ENCODE measurements at places on chromosomes 3 and 15. TPM values are rescaled to one million over a fixed set of nuclear protein-coding genes. Genes with fewer than 3 reads are reported as not detected.

PLCH1 gene
- not detected for total RNA-seq

- no peak for DNase-seq
Measured at GRCh38 chr3:41317718-41318117, 118.4 kb downstream of the CTNNB1 start.

GRCh38 chr3:8757551-8758518, 11.6 kb downstream of the OXTR start:
- no peak for DNase-seq

DNA sequence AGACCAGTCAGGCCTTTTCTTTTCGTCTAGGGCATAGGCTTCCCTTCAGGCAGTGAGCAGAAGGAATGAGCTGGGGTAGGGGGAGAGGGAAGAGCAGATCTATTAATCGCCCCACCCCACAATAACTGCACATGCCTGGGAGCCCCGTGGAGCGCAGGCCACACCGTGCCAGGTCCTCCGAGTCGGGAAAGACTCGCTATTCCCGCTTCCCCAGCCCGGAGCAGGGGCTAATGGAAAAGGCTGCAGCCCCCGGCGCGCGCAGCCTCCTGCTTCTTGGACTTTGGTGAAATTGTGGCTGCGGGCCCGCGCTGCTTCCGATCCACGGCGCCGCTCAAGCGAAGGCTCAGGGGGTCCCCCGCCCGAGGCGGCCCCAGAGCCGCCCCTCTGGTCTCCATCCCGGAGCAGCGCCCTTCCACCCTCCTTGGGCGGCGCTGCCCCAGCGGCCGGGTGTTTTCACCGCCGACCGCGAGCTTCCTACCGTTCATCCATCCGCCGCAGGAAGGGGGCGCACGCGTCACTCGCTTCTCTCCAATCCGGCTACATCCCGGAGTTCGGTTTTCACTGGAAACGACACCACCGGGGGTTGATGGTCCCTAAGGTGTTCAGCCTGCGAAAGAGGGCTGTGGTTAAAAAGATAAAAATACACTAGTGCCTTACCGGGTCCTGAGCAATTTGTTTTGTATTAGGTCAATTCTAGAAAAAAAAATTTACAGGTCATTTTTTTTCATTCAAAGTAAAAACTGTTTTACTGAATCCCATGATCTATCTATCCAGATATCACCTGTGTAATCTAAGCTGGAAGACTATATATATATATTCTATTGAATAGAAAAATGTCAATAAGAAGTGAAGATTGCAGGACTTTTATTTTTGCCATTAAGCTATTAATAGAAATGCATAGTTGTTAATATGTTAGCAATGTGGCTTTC, 4.4 kb upstream of the SYNM start:
- DNase-seq = peak; percentile 94

DNA sequence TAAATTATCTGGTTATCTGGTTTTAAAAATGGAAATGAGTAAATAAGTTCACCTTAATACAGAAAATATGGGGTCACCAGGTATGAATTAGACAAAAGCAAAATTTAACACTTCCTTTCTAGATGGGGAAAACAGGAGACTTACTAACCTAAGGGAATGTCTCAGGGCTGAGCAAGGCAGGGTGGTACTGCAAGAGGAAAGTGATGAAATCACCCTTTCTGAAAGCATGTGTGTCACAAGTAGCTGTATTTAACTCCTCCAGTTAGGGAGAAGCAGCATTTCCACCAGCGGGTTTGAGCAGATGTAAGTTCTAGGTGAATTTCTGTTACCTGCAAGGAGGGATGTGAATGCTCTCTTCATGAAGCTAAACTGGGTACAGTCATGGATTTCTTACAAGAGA, 629.1 kb downstream of the MECOM start:
- no peak for DNase-seq

TPRG1 gene
- 3.0 TPM for total RNA-seq

GRCh38 chr3:48685293-48685602, 467 bp downstream of the NCKIPSD start:
- DNase-seq = no peak

DNA sequence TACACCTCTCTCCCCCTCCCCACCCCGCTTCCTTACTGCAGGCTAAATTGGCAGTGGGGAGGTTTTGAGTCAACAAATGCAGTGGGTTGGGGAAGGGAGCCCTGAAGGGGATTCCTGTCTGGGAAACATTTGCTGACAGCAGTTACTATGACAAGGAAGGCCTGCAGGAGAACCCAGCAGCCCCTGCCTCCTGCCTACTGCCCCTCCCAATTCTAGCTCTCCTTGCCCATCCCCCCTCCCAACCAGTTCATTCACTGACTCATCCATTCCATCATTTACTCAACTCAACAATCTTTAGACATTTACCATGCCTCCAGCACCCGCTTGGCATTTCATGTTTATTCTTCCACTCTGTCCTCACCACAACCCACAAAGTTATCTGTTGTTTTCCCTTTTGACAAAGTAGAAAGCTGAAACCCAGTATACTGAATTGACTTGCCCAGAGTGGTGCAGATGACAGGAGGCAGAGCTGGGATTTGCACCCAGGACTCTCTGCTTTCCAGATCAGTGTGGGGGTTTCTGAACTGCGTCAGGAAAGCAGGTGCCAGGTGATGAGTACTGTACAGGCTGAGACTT, 75.0 kb downstream of the MAGEF1 start:
- no peak for DNase-seq

NOX5 gene
- total RNA-seq = not detected

UPK1B gene
- total RNA-seq = not detected

DNA sequence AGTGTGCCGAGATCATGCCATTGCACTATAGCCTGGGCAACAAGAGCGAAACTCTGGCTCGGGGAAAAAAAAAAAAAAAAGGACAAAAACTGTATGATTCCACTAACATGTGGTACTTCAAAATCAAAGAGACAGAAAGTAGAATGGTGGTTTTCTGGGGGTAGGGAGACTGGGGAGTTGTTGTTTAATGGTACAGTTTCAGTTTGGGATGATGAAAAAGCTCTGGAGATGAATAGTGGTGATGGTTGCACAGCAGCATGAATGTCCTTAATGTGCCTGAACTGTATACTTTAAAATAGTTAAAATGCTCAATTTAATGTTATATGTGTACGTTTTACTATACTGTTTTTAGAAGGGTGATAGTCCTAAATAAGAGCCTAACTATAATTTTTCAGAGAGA, 27.4 kb downstream of the RAD51 start:
- no peak for DNase-seq

- DNase-seq = no peak
Measured at GRCh38 chr15:92600856-92601255, 54.7 kb downstream of the FAM174B start.

GRCh38 chr3:131591394-131592014, 88.7 kb upstream of the MRPL3 start:
- no peak for DNase-seq

RNF123 gene
- 40.1 TPM for total RNA-seq

- DNase-seq = no peak
Measured at GRCh38 chr15:89430530-89431341, 65.6 kb downstream of the RHCG start.

PRICKLE2 gene
- total RNA-seq = 48.2 TPM

GRCh38 chr3:191882289-191882688, 421.3 kb downstream of the PYDC2 start:
- no peak for DNase-seq

DNA sequence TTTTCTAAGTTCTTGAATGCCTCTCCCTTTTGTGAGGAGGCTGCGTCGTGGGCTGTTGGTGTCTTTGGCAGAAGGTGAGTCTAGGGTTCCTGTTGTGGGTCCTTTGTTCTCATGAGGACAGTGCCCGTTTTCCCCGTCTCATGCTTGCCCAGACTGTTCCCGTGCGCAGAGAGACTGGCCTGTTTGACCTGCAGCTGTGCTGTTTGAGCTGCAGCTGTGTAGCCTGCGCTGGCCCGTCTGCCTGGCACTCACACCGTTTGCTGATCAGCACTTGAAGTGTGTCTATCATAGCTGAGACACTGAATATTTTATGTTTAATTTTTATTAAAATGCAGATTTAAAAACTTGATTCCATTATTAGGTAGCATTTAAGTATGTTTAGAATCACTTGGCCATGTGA, 9.9 kb downstream of the GOLGA6L2 start:
- DNase-seq = no peak

OXTR gene
- total RNA-seq = 48.8 TPM

GRCh38 chr15:66429117-66429516, 42.4 kb downstream of the MAP2K1 start:
- DNase-seq = no peak

DNA sequence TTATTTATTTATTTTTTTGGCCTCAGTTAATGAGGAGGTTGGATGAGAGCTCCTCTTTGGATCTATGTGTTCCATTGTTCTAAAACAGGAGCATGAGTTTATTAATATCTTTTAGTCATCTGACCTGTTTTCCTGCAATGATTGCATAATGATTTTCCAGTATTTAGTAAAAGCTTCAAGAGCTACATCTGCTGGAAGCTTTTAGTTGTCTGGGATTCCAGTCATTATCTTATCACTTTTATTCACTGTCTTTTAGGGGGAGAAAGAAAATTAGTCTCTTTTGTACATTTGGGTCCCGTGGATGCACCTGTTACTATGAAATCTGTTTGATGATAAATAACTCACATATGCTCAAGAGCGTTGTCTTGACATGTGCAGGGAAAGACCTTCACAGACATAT, 1270.0 kb downstream of the ROBO1 start:
- no peak for DNase-seq

GRCh38 chr3:56633602-56634535, 49.2 kb downstream of the TASOR start:
- no peak for DNase-seq

SAMD7 gene
- not detected for total RNA-seq

CACNA1D gene
- total RNA-seq = 0.95 TPM

GRCh38 chr3:125161607-125162219, 50.8 kb downstream of the SLC12A8 start:
- no peak for DNase-seq

DNA sequence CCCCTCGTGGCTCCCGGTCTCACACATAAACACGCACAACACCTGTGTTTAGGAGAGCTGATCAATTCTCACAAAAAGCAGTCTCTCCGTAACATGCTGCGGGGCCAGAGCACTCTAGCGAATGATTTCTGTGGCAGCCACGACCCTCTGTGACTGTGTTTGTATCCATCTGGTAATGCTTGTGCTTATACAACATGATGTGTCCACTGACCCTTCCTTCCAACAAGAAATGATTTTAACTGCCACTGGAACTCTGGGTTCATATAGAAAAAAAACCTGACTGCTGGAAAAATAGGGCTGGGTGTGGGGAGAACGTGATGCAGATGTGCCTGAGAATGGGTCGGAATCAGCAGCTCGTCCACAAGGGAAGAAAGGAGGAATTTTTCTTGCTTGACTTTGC, 410.2 kb downstream of the GAP43 start:
- no peak for DNase-seq

- no peak for DNase-seq
Measured at GRCh38 chr3:48879307-48879993, 19.2 kb downstream of the SLC25A20 start.

GRCh38 chr3:60979461-60980341, 271.6 kb downstream of the FHIT start:
- DNase-seq = no peak

DNA sequence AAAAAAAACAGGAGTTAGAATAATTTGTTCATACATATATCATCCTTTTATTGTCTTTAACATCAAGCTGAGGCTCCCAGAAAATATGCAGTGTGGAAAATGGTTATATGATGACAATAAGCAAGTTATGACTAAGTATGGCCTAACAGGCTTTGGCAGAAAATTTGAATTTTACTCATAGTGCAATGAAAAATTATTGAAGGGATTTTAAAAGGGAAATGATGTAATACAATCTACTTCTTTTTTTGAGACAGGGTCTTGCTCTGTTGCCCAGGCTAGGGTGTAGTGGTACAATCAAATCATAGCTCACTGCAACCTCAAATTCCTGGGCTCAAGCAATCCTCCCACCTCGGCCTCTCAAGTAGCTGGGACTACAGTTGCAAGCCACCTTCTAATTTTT, 78.7 kb downstream of the FAIM start:
- no peak for DNase-seq

- DNase-seq = no peak
Measured at GRCh38 chr15:50959717-50960116, 51.2 kb downstream of the AP4E1 start.

CDHR4 gene
- not detected for total RNA-seq

- no peak for DNase-seq
Measured at GRCh38 chr3:38117163-38117716, 19.7 kb downstream of the ACAA1 start.

DNA sequence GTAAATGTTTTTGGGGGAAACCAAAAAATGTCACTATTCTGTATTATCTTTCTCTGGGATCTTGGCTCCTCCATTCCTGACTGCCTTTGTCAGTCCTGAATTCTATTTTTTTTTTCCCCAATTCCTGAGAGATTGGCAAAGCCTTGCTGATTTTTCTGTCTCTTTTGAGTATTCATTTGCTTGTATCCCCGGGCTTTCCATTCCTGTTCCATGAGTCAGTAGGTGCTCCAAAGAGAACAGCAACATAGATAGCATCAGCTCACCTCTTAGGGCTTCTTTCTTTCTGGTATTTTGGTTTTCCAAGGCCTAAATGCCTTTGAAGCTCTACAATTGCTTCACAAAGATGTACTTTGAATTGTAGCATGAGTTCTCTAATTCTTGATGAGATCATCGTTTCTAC, 271.7 kb upstream of the LRRC3B start:
- no peak for DNase-seq

BDH1 gene
- total RNA-seq = 6.5 TPM

TGM4 gene
- total RNA-seq = not detected

DNA sequence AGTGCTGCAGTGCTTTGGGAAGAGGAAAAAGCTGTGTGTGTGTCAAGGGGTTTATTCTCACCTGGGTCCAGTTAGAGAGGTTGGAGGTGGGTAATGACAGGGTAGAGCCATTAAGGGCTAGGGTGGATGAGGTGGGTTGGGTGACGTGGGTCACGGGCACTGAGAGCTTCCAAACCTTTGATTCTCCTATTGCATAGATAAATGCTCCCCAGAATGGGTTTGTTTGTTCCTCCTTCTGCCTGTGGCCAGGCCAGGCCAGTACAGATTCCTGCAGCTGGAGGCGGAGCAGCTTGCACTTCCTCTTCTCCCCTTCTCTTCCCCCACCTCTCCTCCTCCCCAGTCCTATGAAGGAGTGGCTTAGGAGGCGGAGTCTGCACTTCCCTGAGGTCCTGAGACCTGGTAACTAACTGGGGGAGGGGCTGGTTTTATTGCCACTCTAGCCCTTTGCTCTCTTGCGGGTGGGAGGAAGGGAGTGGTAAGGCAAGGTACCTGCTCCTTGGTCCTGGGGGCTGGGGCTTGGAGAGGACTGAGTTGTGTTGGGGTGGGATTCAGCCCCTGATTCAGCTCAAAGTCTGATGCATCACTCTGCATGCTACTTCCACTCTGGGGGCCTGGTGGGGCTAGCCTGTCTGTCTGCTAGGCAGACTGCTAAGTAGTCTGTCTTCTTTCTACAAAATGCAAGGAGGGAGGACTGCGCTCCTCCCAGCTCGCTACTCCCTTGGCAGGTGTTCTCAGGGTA, 3.5 kb downstream of the SPINT1 start:
- peak; percentile 63 for DNase-seq

DNA sequence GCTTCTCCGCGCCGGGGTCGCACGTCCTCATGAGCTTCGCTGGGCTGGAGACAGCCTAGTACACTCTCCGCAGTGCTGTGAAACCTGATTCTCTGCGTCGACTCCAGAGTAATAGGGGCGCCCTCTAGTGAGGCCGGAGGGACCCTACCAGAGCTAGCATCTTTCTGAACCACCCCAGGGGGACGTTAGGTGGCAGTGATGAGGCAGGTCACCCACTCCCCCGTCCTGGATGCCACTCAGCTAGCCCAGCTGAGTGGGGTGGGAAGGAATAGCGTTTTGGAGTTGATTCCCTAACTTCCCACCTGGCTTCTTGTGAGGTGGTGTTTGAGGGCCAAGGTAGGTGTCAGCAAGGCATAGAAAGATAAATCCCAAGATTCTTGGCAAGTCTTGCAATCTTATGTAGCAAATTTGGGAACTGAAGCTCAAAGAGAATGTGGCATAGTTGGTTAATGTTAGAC, 4.0 kb downstream of the DUOXA2 start:
- peak; percentile 92 for DNase-seq

Measured in chondrocyte (in vitro differentiated cells).